ENCODE measurements at places on chromosomes 1 and 21.

DNA sequence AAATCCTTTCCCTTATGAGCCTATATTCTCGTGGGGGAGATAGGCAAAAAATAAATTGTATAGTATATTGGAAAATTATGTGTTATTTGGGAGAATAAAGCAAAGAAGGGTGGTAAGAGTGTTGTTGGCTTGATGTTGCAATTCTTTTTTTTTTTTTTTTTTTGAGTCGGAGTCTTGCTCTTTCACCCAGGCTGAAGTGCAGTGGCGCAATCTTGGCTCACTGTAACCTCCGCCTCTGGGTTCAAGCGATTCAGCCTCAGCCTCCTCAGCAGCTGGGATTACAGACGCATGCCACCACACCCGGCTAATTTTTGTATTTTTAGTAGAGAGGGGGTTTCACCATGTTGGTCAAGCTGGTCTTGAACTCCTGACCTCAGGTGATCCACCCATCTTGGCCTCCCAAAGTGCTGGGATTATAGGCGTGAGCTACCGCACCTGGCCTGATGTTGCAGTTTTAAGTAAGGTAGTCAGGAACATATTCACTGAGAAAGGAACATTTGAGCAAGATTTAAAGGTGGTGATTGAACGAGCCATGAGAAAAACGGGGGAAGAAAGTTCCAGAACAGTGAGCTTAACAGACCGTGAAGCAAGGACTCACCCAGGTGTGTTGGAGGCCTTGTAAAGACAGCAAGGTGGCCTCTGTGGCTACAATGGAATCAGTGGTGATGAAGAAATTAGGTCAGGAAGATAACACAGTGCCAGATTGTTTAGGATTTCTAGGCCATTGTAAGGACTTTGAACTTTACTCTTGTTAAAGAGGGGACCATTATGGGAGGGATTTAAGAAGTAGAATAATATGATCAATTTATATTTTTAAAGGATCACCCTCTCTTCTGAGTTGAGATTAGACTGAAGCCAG, 45.8 kb downstream of the RPRD2 start:
- H3K4me1 ChIP-seq = no peaks in the 10 kb centered on the region
- no peak overlapping the region for H3K4me3 ChIP-seq
- H3K36me3 ChIP-seq = no peaks in the 10 kb centered on the region
- DNase-seq = peak; percentile 55
- no peaks in the 10 kb centered on the region for H3K27me3 ChIP-seq

- H3K27me3 ChIP-seq = no peaks in the 10 kb centered on the region
- no peaks in the 10 kb centered on the region for H3K36me3 ChIP-seq
- no peak overlapping the region for H3K27ac ChIP-seq
- H3K4me3 ChIP-seq = no peak overlapping the region
- no peaks in the 10 kb centered on the region for H3K4me1 ChIP-seq
Measured at GRCh38 chr1:79827446-79827845, 820.9 kb upstream of the ADGRL4 start.

DNA sequence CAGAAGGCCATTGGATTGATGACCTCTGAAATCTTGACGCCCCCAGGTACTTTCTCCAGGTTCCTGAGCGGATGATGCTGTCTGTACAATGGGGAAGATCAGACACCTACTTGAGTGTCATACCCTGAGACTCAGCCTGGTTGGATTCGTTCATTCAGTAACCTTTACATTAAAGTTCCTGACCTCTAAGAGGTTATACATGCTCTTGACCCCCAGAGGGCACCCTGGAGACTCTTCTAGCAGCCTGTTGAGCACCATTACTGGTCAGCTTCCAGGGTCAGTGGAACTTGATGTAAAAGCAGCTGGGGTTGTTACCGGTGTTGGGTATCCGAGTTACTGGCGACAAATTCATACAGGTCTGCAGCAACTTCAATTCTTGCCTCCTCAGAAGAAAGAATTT, 114.3 kb upstream of the ZNF678 start:
- H3K27me3 ChIP-seq = no peaks in the 10 kb centered on the region
- H3K36me3 ChIP-seq = no peaks in the 10 kb centered on the region
- H3K27ac ChIP-seq = no peak overlapping the region
- H3K4me1 ChIP-seq = no peaks in the 10 kb centered on the region
- no peak for DNase-seq

- H3K4me1 ChIP-seq = no peaks in the 10 kb centered on the region
- no peak for DNase-seq
- H3K36me3 ChIP-seq = no peaks in the 10 kb centered on the region
- H3K27me3 ChIP-seq = no peaks in the 10 kb centered on the region
- H3K4me3 ChIP-seq = no peak overlapping the region
Measured at GRCh38 chr1:56435434-56436262, 143.7 kb downstream of the PLPP3 start.

DNA sequence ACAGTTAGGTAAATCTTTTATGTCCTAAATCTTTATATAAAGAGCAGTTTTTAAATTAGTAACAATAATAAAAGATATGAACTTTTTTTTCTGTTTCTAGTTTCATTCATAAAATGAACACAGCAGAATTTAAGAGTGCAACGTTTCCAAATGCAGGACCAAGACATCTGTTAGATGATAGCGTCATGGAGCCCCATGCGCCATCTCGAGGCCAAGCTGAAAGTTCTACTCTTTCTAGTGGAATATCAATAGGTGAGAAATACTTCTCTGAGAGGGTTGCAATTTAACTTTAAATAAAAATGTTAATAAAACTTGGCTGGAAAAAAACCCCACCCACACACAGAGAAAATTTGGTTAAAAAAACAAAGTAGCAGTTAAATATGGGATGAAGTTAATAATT, 15.0 kb upstream of the ANGPTL1 start:
- no peaks in the 10 kb centered on the region for H3K36me3 ChIP-seq
- no peak for DNase-seq
- no peaks in the 10 kb centered on the region for H3K27me3 ChIP-seq
- H3K27ac ChIP-seq = no peak overlapping the region

GRCh38 chr1:166172106-166172505, 5.3 kb upstream of the FAM78B start:
- no peaks in the 10 kb centered on the region for H3K36me3 ChIP-seq
- no peak for DNase-seq
- no peak overlapping the region for H3K27ac ChIP-seq
- no peak overlapping the region for H3K4me3 ChIP-seq
- no peaks in the 10 kb centered on the region for H3K4me1 ChIP-seq
- no peaks in the 10 kb centered on the region for H3K27me3 ChIP-seq

DNA sequence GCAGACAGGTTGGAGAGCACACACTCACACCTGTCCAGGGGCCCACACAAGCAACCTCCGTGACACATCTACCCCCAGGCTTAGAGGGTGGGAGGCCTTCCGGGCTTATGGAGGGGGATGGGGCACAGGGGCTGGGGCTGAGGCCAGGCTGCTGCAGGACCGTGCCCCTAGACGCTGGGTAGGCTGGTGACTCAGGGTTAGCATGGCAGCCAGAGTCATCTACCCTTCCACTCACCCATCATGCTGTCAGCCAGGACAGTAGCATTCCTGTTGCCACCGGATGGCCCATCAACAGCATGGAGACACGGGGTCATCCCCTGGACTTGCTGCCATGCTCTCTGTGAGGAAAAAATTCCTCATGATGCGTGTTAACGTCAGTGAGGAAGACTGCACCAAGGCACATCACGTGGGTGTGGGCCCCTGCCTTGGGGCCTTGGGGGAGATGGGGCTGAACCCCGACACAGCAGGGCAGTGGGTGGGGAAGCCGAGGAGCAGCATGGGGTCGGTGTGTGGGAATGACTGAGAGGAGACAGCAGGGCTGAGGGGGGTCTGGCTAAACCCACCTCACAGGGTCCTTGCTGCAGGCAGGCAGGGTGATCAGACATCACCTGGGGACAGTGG, 52.8 kb downstream of the WNT9A start:
- no peak overlapping the region for H3K4me3 ChIP-seq
- no peaks in the 10 kb centered on the region for H3K36me3 ChIP-seq
- DNase-seq = peak; percentile 8
- H3K4me1 ChIP-seq = no peaks in the 10 kb centered on the region
- H3K27me3 ChIP-seq = no peaks in the 10 kb centered on the region

DNA sequence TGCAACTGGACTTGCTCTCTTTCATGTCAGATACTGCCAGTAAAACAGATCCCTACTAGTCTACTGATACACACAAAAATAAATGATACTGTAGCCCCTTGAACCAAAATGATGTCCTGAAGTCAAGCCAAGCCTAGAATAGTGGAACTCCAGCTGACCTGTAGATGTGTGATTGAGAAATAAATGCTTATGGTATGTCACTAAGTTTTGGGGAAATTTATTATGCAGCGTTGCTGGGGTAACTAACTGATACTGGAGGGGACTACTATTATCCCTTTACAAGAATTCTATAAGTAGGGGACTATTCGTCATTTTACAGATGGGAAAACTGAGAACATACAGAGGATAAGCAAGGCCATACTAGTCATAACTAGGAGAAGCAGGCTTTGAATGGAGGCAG, 55.6 kb downstream of the RPL5 start:
- no peak for DNase-seq
- no peak overlapping the region for H3K4me3 ChIP-seq
- no peaks in the 10 kb centered on the region for H3K36me3 ChIP-seq
- H3K4me1 ChIP-seq = no peaks in the 10 kb centered on the region
- no peak overlapping the region for H3K27ac ChIP-seq
- no peaks in the 10 kb centered on the region for H3K27me3 ChIP-seq

- peaks cover 14% of the 10 kb centered on the region for H3K36me3 ChIP-seq
- no peak overlapping the region for H3K4me3 ChIP-seq
- H3K27ac ChIP-seq = no peak overlapping the region
- no peaks in the 10 kb centered on the region for H3K4me1 ChIP-seq
- no peak for DNase-seq
Measured at GRCh38 chr1:99737016-99737415, 29.4 kb downstream of the FRRS1 start.

GRCh38 chr1:107623431-107623830, 341.5 kb downstream of the VAV3 start:
- no peak for DNase-seq
- H3K27me3 ChIP-seq = no peaks in the 10 kb centered on the region
- H3K4me3 ChIP-seq = no peak overlapping the region

GRCh38 chr1:917076-917459, 6.7 kb upstream of the SAMD11 start:
- H3K36me3 ChIP-seq = no peaks in the 10 kb centered on the region
- peaks cover 37% of the 10 kb centered on the region for H3K27me3 ChIP-seq
- H3K4me1 ChIP-seq = peaks cover 4% of the 10 kb centered on the region
- no peak overlapping the region for H3K4me3 ChIP-seq
- DNase-seq = no peak

- H3K36me3 ChIP-seq = no peaks in the 10 kb centered on the region
- peak overlapping the region; percentile 70 for H3K27ac ChIP-seq
- DNase-seq = no peak
- no peak overlapping the region for H3K4me3 ChIP-seq
- no peaks in the 10 kb centered on the region for H3K27me3 ChIP-seq
Measured at GRCh38 chr21:31898933-31899630, 26.3 kb downstream of the HUNK start.

GRCh38 chr1:159705904-159706256, 8.5 kb downstream of the CRP start:
- H3K4me3 ChIP-seq = no peak overlapping the region
- DNase-seq = no peak
- H3K4me1 ChIP-seq = no peaks in the 10 kb centered on the region
- H3K27me3 ChIP-seq = no peaks in the 10 kb centered on the region
- H3K36me3 ChIP-seq = no peaks in the 10 kb centered on the region
- H3K27ac ChIP-seq = no peak overlapping the region

GRCh38 chr21:37356706-37357105, 9.9 kb upstream of the DYRK1A start:
- no peaks in the 10 kb centered on the region for H3K4me1 ChIP-seq
- H3K27me3 ChIP-seq = no peaks in the 10 kb centered on the region
- no peaks in the 10 kb centered on the region for H3K36me3 ChIP-seq
- no peak overlapping the region for H3K4me3 ChIP-seq

GRCh38 chr1:231272880-231273279, 31.9 kb downstream of the GNPAT start:
- DNase-seq = no peak
- H3K27me3 ChIP-seq = no peaks in the 10 kb centered on the region

GRCh38 chr1:6105218-6105679, 59.6 kb downstream of the KCNAB2 start:
- DNase-seq = peak; percentile 28
- H3K36me3 ChIP-seq = no peaks in the 10 kb centered on the region
- no peak overlapping the region for H3K4me3 ChIP-seq
- H3K27me3 ChIP-seq = no peaks in the 10 kb centered on the region

DNA sequence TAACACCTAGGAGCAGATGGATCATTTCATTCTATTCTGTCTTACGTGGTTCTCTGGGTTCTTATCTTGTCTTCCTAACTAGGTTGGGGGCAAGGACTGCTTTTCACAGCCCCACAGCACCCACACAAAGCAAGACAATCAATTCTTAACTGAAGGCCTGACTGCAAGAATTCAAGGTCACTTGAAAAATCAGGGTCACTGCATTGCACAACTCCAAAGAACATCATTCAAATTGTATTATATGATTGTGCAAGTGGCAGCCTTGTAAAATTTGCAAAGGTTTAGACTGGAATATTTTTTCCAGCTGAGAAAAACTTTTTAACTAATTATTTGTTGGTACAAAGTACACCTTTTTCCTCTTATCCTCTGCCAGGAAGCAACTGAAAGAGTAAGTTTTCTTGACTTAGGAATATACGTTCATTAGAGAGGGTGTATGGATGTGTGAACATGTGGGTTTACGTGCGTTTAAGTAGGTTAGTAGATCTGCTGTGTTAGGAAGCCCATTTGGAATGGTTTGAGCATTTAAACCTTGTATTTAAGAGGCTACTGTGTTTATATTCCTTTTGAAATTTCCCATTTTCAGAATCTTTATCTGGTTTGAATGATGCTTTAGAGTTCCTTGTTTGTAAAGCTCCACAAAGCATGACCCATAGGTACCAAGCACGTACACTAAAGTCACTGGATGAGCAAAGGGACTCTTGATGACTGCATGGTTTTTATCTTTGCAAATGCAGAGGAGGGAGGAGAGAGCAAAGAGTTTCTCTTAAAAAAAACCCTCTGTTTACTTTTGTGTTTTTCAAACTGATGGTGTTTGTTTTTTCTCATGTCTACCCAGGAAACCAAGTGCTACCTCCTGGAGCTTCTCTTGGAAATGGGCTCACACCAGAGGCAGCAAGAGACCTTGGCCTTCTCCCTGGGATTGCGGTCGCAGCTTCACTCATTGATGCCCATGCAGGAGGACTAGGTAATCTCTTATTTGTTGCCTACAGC, 214.9 kb downstream of the FGGY start:
- H3K4me1 ChIP-seq = no peaks in the 10 kb centered on the region
- no peaks in the 10 kb centered on the region for H3K36me3 ChIP-seq
- no peaks in the 10 kb centered on the region for H3K27me3 ChIP-seq
- H3K4me3 ChIP-seq = no peak overlapping the region
- no peak overlapping the region for H3K27ac ChIP-seq
- DNase-seq = no peak

DNA sequence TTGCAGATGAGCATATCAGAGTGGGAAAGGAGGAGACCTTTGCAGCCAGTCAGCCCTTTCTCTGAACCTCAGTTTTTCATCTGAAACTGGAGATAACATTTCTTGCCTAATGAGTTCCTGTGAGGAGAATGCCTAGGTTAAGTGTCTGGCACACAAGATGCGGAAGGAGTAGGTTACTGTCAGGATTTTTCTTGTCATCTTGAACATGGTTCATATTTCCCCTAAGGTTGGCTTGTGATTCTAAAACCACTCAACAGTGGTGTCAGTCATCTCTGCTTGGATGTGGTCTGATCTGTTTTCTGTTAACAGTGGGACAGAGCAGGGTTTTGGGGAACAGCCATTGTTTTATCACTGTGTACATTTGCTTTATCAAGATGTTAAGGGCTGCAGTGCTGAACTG, 70.6 kb downstream of the TGFB2 start:
- no peak overlapping the region for H3K4me3 ChIP-seq
- H3K4me1 ChIP-seq = no peaks in the 10 kb centered on the region
- no peaks in the 10 kb centered on the region for H3K36me3 ChIP-seq
- no peaks in the 10 kb centered on the region for H3K27me3 ChIP-seq

Data from Peyer's patch (tissue), 4 donors.